Fibroblast of skin of right quadriceps (primary cell): ENCODE measurements at places on chromosomes 1 and 21.

DNA sequence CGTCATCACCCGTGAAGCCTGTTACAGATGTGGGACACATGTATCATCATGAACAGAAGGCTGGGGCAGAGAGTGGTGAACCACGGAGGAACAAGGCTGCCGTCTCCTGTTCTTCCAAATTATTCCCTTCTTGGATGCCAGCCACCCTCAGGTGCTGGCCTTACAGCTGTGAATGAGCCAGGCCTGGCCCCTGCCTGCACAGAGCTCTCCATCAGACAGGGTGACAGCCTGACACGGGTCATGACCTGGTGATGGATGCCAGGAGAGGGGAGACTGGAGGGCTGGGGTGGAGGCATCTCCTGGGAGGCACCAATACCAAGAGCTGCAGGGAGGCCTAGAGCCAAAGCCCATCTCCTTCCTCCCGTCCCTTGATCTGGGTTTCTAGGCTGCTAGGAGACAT is 230.0 kb upstream of the C1orf174 start:
- DNase-seq, result no peak

- no peak for DNase-seq
Observed at GRCh38 chr1:224251741-224252146, 68.7 kb downstream of the DEGS1 start.

DNA sequence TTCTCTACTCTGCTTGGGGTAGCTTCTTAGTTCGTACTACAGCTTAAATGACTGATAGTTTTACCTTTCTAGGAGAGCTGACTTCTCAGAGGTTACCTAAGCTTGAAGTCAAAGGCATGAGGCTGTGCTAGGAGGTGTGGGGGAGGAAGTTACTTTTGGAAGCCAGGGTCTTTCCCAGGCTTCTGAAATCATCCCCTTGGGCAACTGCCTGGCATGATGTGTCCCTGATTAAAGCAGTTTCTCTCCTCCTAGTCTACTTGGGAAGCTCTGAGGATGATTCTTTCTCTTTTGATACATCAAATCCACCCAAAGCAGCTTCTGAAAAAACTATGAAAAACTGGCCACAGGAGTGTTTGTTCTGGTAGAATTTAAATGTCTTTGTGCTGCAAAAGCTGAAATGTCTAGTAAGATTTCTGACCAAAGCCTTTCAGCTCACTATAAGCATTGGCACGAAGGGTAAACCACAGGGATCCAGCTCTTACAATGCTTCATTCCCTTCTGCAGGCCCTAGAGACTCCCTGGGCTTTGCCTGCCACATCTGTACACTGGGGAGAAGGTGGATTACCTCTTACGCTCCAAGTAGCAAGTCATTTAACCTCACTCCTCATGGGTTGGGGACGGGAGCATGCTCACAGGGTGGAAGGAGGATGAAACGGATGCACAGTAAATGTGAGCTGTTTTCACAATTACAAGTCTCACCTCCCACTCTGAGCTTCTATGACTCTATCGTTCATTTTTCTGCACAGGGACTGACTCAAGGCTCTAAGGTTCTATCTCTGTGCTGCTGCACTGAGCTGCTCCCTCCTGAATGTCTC is 59.6 kb downstream of the RUNX1 start:
- peak; percentile 48 for DNase-seq

GRCh38 chr1:2859881-2860430 is 58.5 kb upstream of the TTC34 start:
- no peak for DNase-seq

DNA sequence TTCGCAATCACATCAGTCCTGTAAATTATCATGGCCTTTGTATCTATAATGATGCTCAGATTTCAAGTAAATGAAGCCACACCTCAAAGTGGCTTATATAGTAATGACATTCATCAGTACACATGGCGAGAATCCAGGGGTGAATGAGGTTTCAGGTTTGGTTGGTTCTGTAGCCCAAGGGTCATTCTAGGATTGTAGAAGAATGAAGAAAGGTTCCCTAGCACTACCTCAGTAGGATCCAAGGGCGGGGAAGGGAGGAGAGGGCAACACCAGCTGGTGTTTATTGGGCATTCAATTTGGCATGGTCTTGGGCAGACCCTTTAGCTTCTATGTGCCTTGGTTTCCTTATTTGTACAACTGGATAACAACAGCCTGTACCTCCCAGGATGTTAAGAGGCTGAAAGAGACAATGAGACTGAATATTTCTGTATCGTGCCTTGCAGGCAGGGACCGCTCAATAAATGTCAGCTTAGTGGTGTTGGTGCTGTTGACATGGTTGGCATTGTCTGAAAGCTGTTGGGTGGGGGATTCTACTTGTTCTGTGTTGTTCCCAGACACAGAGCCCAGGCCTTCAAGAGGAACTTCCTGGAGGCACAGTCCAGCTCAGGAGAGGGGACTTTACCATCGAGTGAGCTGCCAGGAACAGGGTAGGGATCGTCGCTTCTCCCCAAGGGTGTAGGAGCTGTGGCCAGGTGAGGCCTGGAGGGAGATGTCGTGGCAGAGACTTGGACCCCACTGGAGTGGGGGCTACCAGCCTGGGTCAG is 388.2 kb downstream of the PTPRU start:
- DNase-seq, result no peak

DNA sequence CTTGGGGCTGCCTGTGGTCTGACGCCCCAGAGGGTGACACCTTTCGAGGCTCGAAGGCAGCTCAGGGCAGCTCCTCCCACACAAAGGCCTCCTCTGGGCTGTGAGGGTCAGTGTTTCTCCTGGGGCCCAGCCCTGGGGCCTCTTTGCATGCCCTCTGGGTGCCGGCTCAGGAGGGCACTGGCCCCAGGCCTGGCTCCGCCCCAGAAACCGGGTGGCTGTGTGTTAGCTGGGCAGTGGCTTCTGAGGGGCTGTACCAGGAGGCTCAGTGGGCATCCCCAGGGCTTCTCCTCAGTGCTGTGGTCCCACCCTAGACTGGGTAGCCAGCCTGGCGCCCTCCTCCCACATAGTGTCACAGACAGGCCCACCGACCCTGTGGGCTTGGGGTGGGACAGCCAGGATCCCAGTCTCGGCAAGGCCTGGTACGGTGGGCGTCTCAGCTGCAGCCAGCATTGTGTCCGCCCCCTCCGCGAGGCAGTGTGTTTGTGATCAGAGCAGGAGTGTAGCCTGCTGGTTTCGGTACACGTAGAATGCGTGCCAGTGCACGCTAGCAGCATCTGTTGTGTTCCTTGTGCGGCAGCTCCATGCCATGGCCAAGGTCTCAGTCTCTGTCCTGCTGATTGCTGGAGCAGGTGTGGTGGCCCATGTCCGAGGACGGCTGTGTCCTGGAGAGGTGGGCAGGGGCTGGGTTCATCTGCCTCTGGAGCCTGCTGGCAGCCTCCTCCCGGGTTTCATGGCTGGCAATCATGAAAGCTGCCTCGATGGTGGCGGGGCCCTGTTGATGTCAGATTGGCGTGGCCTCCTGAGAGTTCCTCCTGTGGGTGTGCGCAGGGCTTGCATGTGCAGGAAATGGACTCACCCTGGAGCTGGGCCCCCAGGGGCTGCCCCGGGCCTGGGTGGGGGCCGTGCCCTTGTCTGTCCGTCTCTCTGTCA is 28.0 kb downstream of the RRP1 start:
- DNase-seq, result no peak
